ENCODE measurements at places on chromosomes 1 and 21. TPM values are rescaled to one million over a fixed set of nuclear protein-coding genes. Genes with fewer than 3 reads are reported as not detected.

HIVEP3 gene
- 2.1 TPM for polyA plus RNA-seq

PAQR7 gene
- 7.2 TPM for polyA plus RNA-seq

DNA sequence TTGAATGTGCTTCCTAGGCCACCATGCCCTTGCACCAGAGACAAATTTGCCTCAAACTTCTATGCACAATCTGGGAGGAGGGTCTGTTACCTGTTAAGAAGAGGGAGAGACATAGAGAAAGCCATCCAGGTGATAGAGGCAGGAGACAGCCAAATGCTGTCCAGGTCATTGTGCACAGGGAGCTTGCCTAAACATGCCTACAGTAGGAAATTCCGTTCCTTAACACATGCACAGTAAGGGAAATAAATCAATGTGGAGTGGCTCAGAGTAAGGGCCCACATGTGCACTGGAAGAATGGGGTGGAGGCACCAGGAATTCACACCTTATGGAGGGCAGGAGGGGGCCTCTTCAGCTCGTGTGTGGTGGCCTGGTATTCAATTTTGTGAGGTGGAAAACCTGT lies 19.5 kb upstream of the CREG1 start:
- DNase-seq, result no peak

DNA sequence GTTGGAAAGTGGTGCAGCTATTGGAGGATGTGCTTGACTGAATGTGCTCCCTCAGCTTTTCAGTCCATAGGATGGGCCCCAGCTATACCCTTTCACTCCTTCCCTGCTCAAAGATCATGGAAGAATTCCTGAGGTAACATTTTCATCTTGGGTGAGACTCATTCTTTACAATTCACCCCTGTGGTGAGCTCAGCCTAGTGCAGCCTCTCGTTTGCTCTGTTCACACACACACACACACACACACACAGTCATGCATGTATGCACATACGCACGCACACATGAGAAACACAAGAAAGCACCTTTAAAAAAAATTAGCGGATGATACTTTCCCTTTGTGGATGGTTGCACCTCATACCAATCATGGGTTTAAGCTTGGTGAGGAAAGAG lies 25.8 kb downstream of the CCN1 start:
- no peak for DNase-seq

GRCh38 chr1:216905137-216905536 lies 181.9 kb upstream of the ESRRG start:
- no peak for DNase-seq

- DNase-seq, result peak; percentile 26
Observed at GRCh38 chr1:3069491-3070308, 697 bp downstream of the PRDM16 start.

DNA sequence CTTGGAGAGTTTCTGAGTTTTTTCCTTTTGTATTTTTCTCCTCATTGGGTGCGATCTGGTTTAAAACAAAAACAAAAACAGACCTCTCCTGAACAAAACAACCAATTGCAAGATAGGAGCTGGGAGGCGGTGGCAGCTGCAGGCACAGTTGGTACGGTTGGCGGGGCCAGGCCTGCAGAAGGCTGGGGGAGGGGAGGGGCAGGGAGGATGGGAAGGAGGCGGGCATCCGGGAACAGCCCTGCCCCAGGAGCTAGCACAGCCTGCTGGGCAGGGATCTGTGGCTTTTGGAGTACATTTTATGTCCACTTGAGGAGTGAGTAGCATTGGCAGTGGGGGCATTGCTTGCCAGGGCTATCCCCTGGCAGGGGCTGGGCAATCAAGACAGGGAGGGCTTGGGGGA lies 5.2 kb downstream of the CAPN9 start:
- no peak for DNase-seq

DNA sequence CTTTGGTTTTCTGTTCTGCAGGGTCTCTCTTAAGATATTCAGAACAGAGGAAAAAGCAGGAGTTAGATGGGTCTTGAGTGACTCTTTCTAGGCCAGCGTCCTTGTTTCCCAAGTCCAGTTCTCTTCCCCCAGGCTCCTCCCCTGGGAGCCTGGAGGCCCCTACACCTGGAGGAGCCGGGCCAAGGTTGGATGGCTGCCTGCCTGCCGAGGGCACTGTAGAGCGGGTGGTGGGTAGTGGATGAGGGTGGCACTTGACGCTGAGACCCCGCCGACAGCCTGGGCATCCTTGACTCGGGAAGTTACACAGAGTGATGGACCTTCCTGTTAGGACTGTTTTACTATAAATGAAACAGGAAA lies 17.4 kb upstream of the KANK4 start:
- no peak for DNase-seq

GRCh38 chr21:37043818-37044217 lies 29.1 kb downstream of the PIGP start:
- no peak for DNase-seq

GRCh38 chr1:12034381-12034801 lies 15.1 kb downstream of the MIIP start:
- no peak for DNase-seq

DNA sequence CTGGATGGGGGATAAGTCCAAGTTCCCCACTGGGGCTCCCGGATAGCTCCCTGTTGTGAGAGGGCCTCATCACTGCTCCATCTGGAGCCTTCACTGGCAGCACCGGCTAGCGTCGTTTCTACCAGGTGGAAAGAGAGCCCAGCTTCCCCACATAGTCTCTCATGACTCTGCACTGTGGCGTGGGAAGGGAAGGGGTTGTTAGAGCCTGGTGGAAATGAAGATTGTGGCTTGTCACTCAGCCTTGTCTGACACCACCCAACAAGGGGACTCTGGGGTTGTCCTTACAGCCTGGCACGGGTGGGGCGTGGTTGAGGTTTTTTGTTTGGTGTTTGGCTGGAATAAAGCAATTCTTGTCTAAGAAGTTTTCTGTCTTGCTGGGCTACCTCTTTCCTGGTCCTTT lies 94.6 kb downstream of the ADARB1 start:
- DNase-seq, result no peak

Data from forelimb muscle (tissue), 1 donor.